ENCODE measurements at places on chromosomes 7 and 10. TPM values are rescaled to one million over a fixed set of nuclear protein-coding genes. Genes with fewer than 3 reads are reported as not detected.

THNSL1 gene
- 1.9 TPM for polyA plus RNA-seq

CFAP46 gene
- polyA plus RNA-seq: 4.9 TPM

ACSM6 gene
- polyA plus RNA-seq: not detected

LLCFC1 gene
- polyA plus RNA-seq: not detected

KBTBD2 gene
- 28.3 TPM for polyA plus RNA-seq

SFTPD gene
- 0.03 TPM for polyA plus RNA-seq

C7orf25 gene
- 7.8 TPM for polyA plus RNA-seq

DNA sequence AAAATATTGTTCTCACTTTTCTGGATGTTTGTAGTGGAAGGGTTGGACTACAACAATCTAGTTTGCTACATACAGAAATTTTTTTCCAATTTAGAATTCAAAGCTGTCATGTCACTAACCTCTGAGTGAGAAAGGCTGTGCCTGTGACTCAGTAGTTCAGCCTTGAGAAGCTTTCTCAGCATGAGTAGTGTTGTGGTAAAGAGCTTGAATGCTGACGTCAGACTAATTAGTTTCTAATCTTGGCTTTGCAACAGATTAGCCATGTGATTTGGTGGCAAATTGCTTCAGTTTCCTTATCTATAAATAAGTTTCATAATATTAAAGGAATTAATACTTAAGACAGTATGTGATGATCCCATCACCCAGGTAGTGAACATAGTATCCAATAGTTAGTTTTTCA, 83.8 kb downstream of the ABCA13 start:
- no peak for DNase-seq
- no peaks in the 10 kb centered on the region for H3K4me1 ChIP-seq
- peaks cover 6% of the 10 kb centered on the region for H3K27me3 ChIP-seq
- H3K4me3 ChIP-seq: no peak overlapping the region
- no peaks in the 10 kb centered on the region for H3K36me3 ChIP-seq
- no peak overlapping the region for H3K27ac ChIP-seq

- no peaks in the 10 kb centered on the region for H3K36me3 ChIP-seq
- H3K27me3 ChIP-seq: no peaks in the 10 kb centered on the region
- H3K27ac ChIP-seq: no peak overlapping the region
- H3K4me1 ChIP-seq: peaks cover 7% of the 10 kb centered on the region
- H3K4me3 ChIP-seq: no peak overlapping the region
These were observed 55.6 kb upstream of the BET1 start for GRCh38 chr7:94059746-94060145.

- peaks cover 7% of the 10 kb centered on the region for H3K36me3 ChIP-seq
- no peaks in the 10 kb centered on the region for H3K27me3 ChIP-seq
- DNase-seq: no peak
- H3K4me1 ChIP-seq: peaks cover 20% of the 10 kb centered on the region
These were observed 3.6 kb downstream of the ADCK2 start for GRCh38 chr7:140676306-140676705.

- H3K4me1 ChIP-seq: peaks cover 69% of the 10 kb centered on the region
- peaks cover 3% of the 10 kb centered on the region for H3K36me3 ChIP-seq
- no peak overlapping the region for H3K27ac ChIP-seq
- H3K4me3 ChIP-seq: no peak overlapping the region
These were observed 267.9 kb upstream of the LRGUK start for GRCh38 chr7:133859231-133859630.

- H3K27me3 ChIP-seq: no peaks in the 10 kb centered on the region
- H3K4me3 ChIP-seq: no peak overlapping the region
- no peaks in the 10 kb centered on the region for H3K36me3 ChIP-seq
These were observed 157.6 kb upstream of the SEMA3E start for GRCh38 chr7:83806538-83806937.

GRCh38 chr10:21355591-21356011, 169.9 kb downstream of the SKIDA1 start:
- no peak overlapping the region for H3K27ac ChIP-seq
- DNase-seq: no peak
- peaks cover under 1% of the 10 kb centered on the region for H3K4me1 ChIP-seq
- no peaks in the 10 kb centered on the region for H3K36me3 ChIP-seq

DNA sequence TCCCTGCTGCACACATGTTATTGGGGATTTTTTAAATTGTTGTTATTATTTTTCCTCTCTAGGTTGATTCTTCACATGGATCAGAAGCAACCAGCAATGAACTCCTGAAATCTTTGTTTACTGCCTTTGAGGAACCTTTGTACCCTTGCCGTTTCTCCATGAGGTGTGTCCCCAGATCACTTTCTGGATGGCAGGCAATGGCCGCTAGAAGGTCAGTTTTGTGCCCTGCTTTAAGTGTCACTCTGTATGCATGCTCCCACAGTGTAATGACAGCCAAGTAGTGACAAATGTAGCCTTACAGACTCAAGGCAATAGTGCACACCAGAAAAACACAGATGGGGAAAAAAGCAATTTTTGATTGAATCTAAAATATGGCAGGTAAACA, 47.7 kb upstream of the NRP1 start:
- H3K27ac ChIP-seq: no peak overlapping the region
- DNase-seq: no peak
- peaks cover 18% of the 10 kb centered on the region for H3K4me1 ChIP-seq
- H3K4me3 ChIP-seq: no peak overlapping the region

DNA sequence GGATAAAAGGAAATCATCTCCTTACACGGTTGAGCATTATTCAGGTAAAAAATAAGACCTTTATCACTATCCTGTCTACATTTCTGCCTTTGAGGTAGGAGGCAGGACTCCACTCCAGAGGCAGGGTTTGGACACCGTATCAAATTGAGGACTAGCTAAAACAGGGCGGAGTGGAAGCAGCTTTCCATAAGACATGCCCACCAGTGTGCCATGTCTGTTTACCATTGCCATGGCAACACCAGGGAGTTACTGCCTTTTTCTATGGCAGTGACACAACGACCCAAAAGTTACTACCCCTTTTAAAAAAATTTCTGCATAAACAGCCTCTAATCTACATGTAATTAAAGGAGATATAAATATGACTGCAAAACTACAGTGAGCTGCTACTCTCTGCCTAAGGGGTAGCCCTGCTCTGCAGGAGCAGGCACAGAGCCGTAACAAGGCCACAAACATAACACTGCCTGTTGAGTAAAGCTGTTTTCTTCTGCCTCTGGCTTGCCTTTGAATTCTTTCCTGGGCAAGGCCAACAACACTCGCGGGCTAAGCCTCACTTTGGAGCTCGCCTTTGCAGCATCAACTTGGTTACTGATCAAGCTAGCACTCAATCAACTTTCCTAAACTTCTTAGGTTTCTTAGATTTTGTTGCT, 26.5 kb downstream of the DGKB start:
- no peak for DNase-seq
- H3K4me3 ChIP-seq: no peak overlapping the region
- H3K4me1 ChIP-seq: no peaks in the 10 kb centered on the region
- no peaks in the 10 kb centered on the region for H3K36me3 ChIP-seq
- H3K27me3 ChIP-seq: no peaks in the 10 kb centered on the region

GRCh38 chr10:95408148-95408960, 117.6 kb upstream of the PDLIM1 start:
- no peaks in the 10 kb centered on the region for H3K4me1 ChIP-seq
- no peak for DNase-seq
- H3K27me3 ChIP-seq: no peaks in the 10 kb centered on the region
- no peak overlapping the region for H3K4me3 ChIP-seq
- no peak overlapping the region for H3K27ac ChIP-seq
